ENCODE measurements at places on chromosomes 7 and 10. TPM values are rescaled to one million over a fixed set of nuclear protein-coding genes. Genes with fewer than 3 reads are reported as not detected.

GIMAP7 gene
- total RNA-seq = 0.25 TPM

TUBAL3 gene
- total RNA-seq = 0.98 TPM

KAT6B gene
- total RNA-seq = 17.8 TPM

MPP7 gene
- 64.5 TPM for total RNA-seq

CDHR3 gene
- 5.5 TPM for total RNA-seq

PLA2G12B gene
- total RNA-seq = not detected

FLNC gene
- 42.8 TPM for total RNA-seq

STK31 gene
- not detected for total RNA-seq

NRCAM gene
- total RNA-seq = 0.15 TPM

PNLIPRP3 gene
- total RNA-seq = not detected

LRRC17 gene
- total RNA-seq = 0.47 TPM

SFTPD gene
- total RNA-seq = 0.66 TPM

RRP12 gene
- 67.0 TPM for total RNA-seq

JCAD gene
- total RNA-seq = 17.5 TPM

VPS41 gene
- total RNA-seq = 72.2 TPM

RARRES2 gene
- total RNA-seq = 2.1 TPM

CCL24 gene
- not detected for total RNA-seq

TMEM213 gene
- not detected for total RNA-seq

LLCFC1 gene
- total RNA-seq = not detected

ZNF239 gene
- total RNA-seq = 4.4 TPM

NXPH1 gene
- 0.17 TPM for total RNA-seq

PAPOLB gene
- total RNA-seq = 0.20 TPM

ITIH5 gene
- not detected for total RNA-seq

SLC18A3 gene
- not detected for total RNA-seq

GPR37 gene
- total RNA-seq = 2.2 TPM

WIPF3 gene
- total RNA-seq = 8.6 TPM

GDF2 gene
- not detected for total RNA-seq

APBB1IP gene
- total RNA-seq = 0.27 TPM

C10orf88 gene
- total RNA-seq = 16.2 TPM

UNC5B gene
- 22.0 TPM for total RNA-seq

LRRC4 gene
- total RNA-seq = not detected

IPMK gene
- 5.5 TPM for total RNA-seq

HSPA12A gene
- total RNA-seq = 19.8 TPM

Measured in HCT116 (cell line).